Panc1 (cell line): ENCODE measurements at places on chromosomes 3 and 15. TPM values are rescaled to one million over a fixed set of nuclear protein-coding genes. Genes with fewer than 3 reads are reported as not detected.

- no peak overlapping the region for H3K27ac ChIP-seq
- peak overlapping the region; percentile 68 for H3K4me3 ChIP-seq
- DNase-seq, result no peak
- no peaks in the 10 kb centered on the region for H3K36me3 ChIP-seq
- no peaks in the 10 kb centered on the region for H3K4me1 ChIP-seq
Measured at GRCh38 chr3:183427876-183428446, 458 bp downstream of the MCF2L2 start.

RRP9 gene
- 54.5 TPM for total RNA-seq

GOLGA8T gene
- total RNA-seq, result not detected

DNA sequence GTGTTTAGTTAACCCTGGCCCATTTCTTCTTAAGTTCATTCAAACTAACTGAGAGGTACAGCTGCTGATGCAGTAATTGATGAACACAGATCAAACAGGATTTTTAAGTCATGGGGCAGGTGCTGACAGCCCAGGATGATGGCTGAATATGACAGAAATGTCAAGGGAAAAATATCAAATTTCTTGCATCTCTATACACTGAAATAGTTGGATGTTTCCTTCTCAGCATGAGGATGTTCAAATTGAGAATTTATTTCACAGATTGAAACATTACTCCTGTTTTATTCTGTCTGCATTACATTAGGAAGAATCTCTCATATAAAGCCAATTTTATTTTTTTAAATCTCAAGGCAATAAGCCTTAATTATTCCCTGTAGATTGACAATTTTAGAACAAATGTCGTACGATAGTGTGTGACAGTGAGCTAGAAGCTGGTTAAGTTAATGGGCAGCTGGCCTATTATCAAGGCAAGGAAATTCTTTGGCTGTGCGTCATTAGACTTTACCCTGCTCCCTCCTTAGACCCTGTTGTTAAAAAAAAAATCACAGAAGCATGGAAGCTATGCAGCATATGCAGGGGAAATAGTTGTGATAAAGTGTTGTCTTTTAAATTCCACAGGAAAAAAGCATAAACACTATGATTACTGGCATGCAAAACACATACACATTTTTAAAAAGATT is 183.8 kb upstream of the KCNMB2 start:
- peaks cover 6% of the 10 kb centered on the region; the same call in 1 of the 2 replicates for H3K4me1 ChIP-seq
- peak overlapping the region; percentile 51 for H3K27ac ChIP-seq
- H3K36me3 ChIP-seq, result no peaks in the 10 kb centered on the region
- H3K4me3 ChIP-seq, result no peak overlapping the region
- no peaks in the 10 kb centered on the region for H3K27me3 ChIP-seq

- H3K27me3 ChIP-seq, result no peaks in the 10 kb centered on the region
- no peak for DNase-seq
- H3K4me3 ChIP-seq, result no peak overlapping the region
- no peaks in the 10 kb centered on the region for H3K36me3 ChIP-seq
Measured at GRCh38 chr15:53644660-53645059, 114.8 kb downstream of the WDR72 start.

- no peak overlapping the region for H3K4me3 ChIP-seq
- no peaks in the 10 kb centered on the region for H3K36me3 ChIP-seq
- H3K27me3 ChIP-seq, result no peaks in the 10 kb centered on the region
- no peaks in the 10 kb centered on the region for H3K4me1 ChIP-seq
Measured at GRCh38 chr3:146339349-146339748, 88.4 kb upstream of the PLSCR4 start.

PIERCE2 gene
- total RNA-seq, result 2.8 TPM

INSYN1 gene
- 2.6 TPM for total RNA-seq

GRCh38 chr3:120364821-120365220 is 15.7 kb upstream of the LRRC58 start:
- DNase-seq, result no peak
- no peak overlapping the region for H3K4me3 ChIP-seq
- H3K36me3 ChIP-seq, result no peaks in the 10 kb centered on the region
- H3K27me3 ChIP-seq, result peaks cover 37% of the 10 kb centered on the region
- no peak overlapping the region for H3K27ac ChIP-seq

DNA sequence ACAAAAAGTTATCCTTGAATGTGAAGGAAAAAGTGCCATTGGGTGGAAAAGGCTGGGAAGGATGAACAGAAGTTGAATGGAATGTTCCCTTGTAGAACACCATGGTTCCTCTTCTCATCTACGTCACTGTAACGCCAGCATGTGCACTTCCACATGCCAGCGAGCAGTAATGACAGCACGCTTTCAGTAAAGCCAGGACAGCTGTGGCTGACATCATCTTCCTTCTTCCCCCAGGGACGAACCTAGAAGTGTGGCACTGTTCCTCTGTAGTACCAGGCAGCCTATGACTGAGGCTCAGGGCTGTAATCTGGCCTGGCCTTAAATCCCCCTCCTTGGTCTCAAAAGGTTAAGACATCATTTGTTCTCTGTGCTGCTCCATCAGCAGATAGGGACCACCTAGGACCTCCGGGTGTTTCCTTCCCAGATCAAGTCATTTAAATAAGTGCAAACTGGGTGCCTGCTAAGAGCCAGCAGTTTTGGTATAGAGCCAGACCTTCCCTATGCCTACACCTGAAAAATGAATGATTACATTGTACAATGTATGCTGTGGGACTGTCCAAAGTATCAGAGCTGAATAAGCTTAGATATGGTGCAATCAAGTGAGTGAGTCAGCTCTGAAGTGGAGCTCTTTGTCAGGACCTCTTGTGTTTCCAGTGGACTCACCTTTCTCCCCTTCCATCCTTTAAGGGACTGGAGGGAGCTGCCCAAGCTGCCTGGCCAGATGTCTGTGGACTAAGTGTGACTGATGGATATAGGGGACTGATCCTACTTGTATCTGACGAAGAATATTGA is 5.6 kb upstream of the SRPRB start:
- H3K36me3 ChIP-seq, result no peaks in the 10 kb centered on the region
- no peak overlapping the region for H3K4me3 ChIP-seq
- H3K27ac ChIP-seq, result no peak overlapping the region
- DNase-seq, result no peak

CLDN16 gene
- not detected for total RNA-seq

POMGNT2 gene
- 10.1 TPM for total RNA-seq
